ENCODE measurements at places on chromosomes 6 and 20.

DNA sequence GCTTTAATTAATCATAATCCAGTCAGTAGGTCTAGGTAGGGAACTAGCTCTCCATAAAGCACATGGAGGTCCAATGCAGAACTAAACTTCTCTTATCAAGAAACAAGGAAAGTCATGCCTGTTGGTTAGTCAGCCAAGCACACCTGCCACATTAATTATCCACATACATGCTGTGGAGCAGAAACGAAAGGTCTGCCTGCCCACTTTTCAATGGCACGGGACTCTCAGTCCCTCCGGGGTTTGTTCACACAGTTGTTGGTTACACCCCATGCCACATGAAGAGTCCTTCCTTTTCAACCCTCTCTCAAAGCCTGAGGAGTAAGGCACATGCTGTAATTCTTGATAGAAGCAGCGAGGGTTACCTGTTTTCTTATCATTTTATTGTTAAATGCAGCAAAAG is 1096.4 kb upstream of the MAP3K7 start:
- no peak for DNase-seq

DNA sequence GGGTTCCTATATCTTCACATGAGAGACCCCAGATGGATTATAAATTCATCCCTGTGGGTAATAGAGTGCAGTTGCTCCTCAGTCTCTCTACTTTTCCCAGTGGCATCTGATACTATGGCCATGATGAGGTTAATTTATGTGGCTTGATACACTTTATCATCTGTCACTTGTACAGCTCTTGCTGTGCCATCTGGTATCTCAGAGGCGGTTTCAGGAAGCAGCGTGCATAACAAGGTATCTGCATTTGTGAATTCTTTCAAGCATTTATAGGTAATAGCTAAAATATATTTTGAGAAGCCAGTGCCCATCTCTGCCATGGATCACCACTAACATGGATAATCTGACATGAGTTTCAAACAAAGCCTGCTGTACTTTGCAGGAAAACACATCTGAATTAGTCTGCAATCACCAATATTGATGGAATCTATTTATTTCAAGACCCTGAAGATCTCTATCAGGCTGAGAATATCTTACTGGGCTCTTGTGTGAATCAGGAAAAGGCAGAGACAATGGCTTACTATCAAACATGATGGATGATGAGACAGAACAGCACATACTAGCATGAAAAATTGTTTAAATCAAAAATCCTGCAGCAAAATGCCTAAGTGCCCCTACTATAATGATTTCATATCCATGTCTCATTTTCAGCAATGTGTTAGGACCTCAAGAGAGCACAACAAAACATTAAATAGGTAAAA is 548.7 kb upstream of the MAP3K7 start:
- DNase-seq = no peak

- DNase-seq = no peak
Measured at GRCh38 chr6:119978274-119978889, 628.8 kb upstream of the MAN1A1 start.

- DNase-seq = no peak
Measured at GRCh38 chr6:43113431-43114260, 37.5 kb downstream of the PTK7 start.

GRCh38 chr6:33856655-33857054 is 52.9 kb upstream of the MLN start:
- no peak for DNase-seq

- DNase-seq = no peak
Measured at GRCh38 chr20:58843128-58843556, 7.6 kb downstream of the GNAS-AS1 start.

- peak; percentile 61 for DNase-seq
Measured at GRCh38 chr6:169961772-169962561, 210.5 kb downstream of the ERMARD start.

GRCh38 chr6:110495949-110496348 is 19.5 kb upstream of the SLC22A16 start:
- no peak for DNase-seq

DNA sequence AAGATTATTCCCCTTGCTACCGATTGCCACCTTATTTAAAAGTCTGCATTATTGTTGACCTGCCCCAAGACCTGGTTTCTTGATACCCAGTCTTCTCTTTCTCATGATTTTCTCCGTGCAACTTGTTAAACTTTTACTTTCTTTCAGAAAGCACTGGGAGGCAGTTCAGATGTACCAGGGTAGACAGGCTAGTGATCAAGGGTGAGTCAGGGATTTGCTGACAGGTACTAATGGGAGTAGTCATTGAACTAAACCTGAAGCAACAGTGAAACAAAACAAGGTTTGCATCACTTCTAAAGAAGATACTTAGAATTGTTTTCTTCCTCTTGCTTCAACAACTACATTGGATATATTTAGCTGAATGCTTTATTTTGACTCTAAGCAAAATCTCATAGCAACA is 124.4 kb downstream of the KCNQ5 start:
- DNase-seq = no peak

DNA sequence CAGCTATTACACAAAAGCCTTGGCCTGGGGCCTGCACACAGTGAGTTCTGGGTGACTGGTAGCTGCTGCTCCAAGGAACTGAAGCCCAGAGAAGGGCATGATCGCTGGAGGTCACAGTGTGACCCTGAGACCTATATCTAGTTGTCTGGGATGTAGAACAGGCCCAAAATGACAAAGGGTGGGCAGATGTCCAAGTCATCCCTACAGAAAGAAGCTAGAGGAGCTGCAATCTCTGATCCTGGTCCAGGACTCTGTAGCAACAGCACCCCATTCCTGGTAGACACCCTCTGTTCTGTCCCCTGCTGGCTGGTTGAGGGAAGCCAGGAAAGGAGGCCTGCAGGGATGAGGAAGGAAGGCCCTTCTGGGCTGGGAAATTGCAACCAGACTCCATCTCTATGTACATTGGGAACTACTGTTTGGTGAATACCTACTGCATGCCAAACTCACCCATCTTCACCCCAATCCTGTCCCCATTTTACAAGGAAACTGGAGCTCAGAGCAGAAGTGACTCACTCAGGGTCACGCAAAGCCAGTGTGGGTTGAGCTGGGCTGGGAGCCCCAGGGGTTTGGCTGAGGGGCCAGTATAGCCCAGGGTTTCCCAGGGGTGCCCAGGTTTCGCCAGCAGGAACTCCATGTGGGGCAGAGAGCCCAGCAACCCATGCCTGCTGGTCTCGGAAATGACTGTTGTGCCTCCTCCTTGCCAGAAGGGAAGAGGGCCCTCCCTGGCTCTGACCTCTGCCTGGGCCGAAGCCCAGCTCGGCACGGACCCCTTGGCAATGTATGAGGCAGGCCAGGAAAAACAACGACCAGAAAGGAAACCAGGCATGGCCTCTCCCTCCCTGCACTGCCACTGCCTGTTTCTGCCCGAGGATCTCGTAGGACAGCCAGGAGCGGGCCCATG is 44.9 kb upstream of the TLDC2 start:
- no peak for DNase-seq

DNA sequence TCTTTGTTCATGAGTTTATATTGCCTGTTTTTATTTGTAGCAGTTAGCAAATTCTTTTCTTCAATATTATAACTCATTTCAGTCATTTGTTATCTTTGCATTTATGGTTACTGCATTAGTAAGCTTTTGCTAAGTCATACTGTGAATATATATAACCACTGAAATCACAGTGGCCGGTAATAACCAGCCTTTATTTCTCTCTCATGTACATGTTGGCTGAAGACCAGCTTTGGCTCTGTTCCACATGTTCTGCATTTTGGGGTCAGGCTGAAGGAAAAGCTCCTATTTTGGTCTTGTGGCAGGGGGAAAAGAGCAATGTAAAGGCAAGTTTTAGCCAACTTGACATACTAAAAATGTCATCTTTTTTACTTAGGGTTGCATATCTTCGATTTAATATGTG is 276.3 kb downstream of the BCKDHB start:
- no peak for DNase-seq

DNA sequence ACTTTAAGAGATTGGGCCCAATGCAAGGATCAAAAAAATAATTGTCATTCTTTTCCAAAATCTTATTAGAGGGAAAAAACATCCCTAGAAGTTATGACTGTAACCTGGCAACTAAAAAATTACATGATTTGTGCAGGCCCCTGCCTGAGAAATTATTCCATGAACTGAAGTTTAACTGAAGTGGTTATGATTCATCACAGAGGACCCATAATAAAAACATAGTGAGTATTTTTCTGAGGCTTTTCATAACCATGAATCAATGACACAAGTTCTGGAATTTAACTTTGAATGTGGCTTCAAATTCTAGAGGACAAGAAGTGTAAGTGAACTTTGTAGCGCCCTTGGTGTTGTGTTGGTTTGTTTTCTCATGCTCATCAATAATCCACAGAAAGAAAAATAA is 31.1 kb upstream of the CARMIL1 start:
- DNase-seq = no peak

DNA sequence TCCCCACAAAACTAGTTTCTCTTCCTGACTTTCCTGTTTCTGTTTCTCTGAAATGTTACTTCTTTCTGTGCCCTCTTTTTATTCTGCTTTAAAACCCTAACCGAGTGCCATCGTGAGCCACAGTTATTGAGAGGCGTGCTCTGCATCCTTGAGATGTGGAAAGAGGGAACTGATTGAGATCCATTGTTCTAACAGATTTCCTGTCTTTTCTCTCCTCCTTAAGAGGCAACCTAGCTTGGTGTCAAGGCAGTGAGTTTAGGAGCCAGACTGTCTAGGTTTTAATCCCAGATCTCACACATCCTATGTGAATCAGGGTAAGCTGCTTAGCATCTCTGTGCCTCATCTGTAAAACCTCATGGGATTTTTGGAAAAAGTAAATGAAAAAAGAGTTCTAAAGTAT is 57.5 kb downstream of the SNX9 start:
- no peak for DNase-seq

DNA sequence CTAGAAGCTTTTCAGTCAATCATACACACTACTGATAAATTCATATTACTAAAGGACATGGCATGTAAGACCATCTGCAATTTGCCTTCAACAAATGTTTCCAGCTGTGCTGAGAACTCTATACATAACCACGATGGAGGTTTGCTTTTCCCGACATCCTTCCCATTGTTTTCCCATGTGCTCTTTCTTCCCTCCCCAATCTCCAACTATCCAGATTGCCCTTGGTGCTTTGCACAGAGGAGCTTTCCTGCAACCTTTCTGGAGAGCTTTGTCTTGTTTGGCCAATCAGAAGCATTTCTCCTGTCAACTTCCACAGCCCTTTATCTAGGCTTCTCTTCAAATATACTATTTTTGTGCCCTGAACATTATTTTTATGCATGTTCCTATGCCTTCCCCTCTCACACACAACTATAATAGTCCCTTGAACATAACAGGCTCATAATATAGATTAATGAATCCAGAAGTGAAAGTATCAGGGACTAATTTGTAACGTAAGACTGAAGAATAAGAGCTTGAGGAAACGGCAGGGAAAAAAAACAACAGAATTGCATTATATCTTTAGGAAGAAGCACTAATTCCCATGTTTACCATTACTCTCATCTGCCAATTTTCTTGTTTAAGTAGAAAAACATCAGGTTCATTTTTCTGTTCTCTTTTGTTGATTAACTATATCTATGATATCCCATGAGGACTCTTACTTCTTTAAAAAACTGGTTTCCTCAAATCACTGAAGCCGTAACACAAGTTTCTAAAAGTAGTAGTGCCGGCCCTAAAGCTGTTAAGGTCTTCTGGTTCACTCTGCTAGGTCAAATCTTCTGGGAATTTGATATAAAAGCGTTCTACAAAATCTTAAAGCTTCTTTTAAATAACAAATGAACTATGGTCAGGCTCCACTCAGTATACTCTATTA is 20.1 kb downstream of the SMLR1 start:
- DNase-seq = no peak

GRCh38 chr6:15673666-15674065 is 10.8 kb upstream of the DTNBP1 start:
- no peak for DNase-seq

DNA sequence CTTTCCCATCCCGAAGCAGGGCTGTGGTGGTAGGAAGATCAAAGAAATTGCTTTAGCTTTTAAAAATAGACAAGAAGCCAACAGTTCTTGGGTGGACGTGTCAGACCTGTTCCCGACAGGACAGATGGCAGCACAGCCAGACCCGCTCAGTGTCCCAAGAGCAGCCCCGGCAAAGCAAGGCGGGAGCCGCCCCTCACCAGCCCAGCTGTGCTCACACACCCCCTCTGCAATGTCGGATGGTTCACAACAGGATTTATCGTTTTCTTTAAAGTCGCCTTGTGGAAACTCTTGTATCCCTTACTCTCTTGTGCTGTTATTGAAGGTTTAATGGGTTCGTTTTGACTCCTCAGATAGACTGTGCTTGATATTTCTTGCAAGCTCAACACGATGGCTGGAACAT is 302.4 kb downstream of the THBS2 start:
- no peak for DNase-seq

- DNase-seq = no peak
Measured at GRCh38 chr20:62708591-62709536, at the start of gene NTSR1. Gene NTSR1, plus strand, starts transcription at chr20:62708836. Its CDS starts 372 bp downstream, at chr20:62709208.

DNA sequence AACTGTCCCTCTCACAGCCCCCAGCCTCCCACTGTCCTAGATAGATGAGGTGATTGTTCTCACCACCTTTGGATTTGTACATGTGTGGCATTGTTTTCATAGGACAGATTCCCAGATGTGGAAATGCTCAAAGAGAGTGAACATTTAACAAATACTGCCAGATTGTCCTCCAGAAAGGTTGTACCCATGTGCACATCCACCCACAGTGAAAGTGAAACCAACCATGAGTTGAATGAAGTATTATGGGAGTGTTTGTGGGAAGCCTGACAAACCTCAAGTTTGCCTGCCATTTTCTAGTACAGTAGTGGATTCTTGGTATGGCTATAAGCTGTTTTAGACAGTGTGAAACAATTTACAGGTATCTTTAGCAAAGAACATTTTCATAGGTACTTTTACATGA is 42.7 kb downstream of the ANKRD6 start:
- no peak for DNase-seq

GRCh38 chr6:142908235-142908634 is 36.7 kb downstream of the HIVEP2 start:
- DNase-seq = no peak

GRCh38 chr6:46000905-46001304 is 14.8 kb downstream of the CLIC5 start:
- no peak for DNase-seq

GRCh38 chr6:138891255-138891986 is 95.5 kb downstream of the ECT2L start:
- no peak for DNase-seq

- no peak for DNase-seq
Measured at GRCh38 chr20:5442101-5442500, 125.3 kb upstream of the PROKR2 start.

DNA sequence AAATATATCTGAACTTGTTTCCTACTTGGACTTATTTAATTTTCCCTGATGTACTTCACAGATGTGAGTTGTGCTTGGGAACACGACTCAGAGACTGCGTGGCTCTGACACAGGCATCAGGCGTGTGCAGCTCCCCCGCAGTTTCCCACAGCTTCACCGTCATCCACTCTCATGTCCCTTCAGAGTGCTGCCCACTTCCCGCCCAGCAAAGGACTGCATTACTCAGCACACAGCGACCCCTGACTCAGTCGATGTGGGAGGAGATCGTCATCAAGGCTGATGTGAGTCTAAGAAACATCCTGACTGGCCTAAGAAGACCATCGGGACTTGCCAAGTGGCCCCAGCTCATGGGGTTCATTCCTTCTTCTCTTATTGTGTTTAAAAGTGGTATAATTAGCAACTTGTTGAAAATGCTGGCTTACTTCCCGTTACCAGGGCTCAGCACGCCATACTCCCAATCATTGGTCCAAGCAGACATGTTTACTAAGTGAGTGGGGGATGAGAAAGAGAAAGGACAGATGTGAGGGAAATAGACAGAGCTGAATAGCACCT is 539.4 kb upstream of the JARID2 start:
- DNase-seq = no peak

Measured in neural crest cell (in vitro differentiated cells).